ENCODE measurements at places on chromosomes 5 and 9.

DNA sequence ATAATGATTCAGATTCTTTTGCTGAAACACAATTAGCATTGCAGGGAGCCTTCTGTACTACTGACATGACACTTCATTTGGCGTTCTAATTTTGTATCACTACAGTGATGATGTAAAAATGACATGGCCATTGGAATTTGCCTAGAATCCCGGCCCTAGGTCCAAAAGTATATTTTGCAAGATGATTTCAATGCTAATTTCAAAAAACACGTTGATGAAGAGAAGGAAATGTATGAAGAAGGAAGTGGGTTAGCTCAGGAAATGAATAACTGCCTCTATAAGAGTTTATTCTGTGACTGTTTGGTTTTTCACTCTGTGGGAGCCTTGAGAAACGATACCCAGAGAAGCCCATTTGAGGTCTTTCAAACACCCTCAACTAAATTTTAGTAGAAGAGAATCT, 59.3 kb downstream of the OSTF1 start:
- no peaks in the 10 kb centered on the region for H3K4me1 ChIP-seq
- no peak for DNase-seq
- H3K27ac ChIP-seq: no peak overlapping the region

DNA sequence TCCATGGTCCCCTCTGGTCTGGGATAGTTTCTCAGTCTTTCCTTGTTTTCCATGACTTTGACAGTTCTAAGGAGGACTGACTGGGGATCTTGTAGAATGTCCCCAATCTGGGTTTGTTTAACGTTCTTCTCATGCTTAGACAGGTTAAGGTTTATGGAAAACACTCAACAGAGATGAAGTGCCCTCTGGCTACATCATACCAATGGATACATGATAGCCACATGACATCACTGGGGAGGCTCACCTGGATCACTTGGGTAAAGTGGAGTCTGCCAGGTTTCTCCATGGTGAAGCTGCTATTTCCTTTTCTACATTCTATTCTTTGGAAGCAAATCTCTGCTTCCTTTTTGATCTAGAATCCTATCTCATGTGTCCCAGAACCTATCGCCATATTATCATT, 23.8 kb upstream of the ALDH1B1 start:
- H3K27me3 ChIP-seq: no peaks in the 10 kb centered on the region
- no peak overlapping the region for H3K4me3 ChIP-seq
- H3K36me3 ChIP-seq: no peaks in the 10 kb centered on the region

DNA sequence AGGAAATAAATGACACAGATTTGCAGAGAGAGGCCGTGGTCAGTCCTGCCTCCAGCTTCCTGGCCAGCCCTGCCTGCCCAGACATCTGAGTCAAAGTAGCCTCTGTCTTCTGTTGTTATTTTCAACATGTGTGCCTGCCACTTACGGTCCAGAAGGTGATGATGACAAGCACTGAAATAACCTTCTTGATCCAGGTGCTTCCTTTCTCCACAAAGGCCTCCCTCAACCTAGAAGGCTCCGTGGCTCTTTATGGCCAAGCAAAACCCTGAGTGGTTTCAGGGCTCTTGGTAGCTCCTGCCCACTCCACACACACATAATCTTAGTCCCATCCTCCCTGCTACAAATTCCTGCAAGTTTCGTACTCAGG, 34.1 kb upstream of the SLC6A19 start:
- no peak overlapping the region for H3K4me3 ChIP-seq
- no peak overlapping the region for H3K27ac ChIP-seq
- H3K4me1 ChIP-seq: no peaks in the 10 kb centered on the region

DNA sequence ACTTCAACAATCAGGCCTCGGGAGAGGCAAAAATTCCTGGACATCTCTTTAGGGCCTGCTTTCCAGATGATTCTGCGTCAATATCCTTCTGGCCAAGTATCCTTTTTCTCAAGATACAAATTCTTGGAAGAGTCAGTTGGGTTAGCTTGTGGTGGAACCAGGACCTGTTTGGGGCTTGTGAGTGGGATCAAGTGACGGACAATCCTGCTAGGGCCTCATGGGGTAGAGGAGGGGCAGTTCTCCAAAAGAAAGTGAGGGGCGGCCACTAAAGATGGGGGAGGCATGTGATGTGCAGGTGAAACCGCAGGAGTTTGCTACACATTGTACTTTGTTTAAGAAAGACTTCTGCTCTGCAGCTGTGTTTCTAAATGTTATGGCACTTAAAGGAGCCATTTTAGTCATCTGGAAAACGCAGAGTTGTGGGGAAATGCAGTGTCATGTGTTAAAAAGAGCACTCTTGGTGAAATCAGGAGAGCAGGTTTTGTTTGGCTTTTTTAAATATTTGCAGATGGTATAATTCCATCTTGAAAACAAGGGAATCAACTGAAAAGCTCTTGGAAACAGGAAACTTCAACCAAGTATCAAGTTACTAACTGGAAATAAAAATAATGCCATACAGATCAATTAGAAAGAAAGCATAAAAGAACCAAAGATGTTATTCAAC, 27.4 kb upstream of the GSN start:
- DNase-seq: no peak
- H3K4me1 ChIP-seq: peaks cover 4% of the 10 kb centered on the region
- no peaks in the 10 kb centered on the region for H3K27me3 ChIP-seq
- H3K36me3 ChIP-seq: no peaks in the 10 kb centered on the region
- no peak overlapping the region for H3K27ac ChIP-seq

DNA sequence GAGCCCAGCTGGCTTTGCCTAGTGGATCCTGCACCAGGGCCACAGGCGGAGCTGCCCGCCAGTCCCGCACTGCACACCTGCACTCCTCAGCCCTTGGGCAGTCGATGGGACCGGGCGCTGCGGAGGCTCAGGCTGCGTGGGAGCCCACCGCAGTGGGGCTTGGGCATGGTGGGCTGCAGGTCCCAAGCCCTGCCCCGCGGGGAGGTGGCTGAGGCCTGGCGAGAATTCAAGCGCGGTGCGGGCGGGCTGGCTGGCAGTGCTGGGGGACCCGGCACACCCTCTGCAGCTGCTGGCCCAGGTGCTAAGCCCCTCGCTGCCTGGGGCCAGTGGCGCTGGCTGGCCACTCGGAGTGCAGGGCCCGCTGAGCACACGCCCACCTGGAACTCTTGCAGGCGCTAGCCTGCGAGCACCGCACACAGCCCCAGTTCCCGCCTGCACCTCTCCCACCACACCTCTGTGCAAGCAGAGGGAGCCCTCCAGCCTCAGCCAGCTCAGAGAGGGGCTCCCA, 125.7 kb upstream of the OTULINL start:
- no peak overlapping the region for H3K27ac ChIP-seq
- no peak overlapping the region for H3K4me3 ChIP-seq
- peaks cover 14% of the 10 kb centered on the region for H3K36me3 ChIP-seq
- no peak for DNase-seq

GRCh38 chr9:134335061-134335460, 8.8 kb downstream of the RXRA start:
- H3K27me3 ChIP-seq: no peaks in the 10 kb centered on the region
- H3K4me3 ChIP-seq: no peak overlapping the region
- H3K36me3 ChIP-seq: no peaks in the 10 kb centered on the region
- no peak overlapping the region for H3K27ac ChIP-seq
- peak; percentile 59 for DNase-seq

DNA sequence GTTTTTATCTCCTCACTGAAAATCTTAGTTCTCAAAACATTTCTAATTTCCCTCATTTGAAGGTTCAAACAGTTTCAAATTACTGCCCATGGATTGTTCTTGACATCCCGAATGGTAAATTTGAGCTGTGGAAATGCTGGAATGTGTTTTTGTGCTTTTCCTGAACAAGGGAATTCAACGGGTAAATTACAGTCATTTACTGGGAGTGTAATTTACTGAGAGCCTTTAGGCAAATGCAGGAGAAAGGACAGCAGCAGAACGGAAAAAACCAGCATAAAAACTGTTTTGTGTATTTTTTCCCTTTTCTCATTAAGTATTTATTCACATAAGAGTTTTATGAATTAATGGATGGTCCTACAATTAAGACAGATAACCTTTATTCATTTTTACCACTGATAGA, 139.2 kb downstream of the PBX3 start:
- no peak for DNase-seq
- no peaks in the 10 kb centered on the region for H3K27me3 ChIP-seq
- no peaks in the 10 kb centered on the region for H3K36me3 ChIP-seq
- H3K4me3 ChIP-seq: no peak overlapping the region
- H3K4me1 ChIP-seq: peaks cover 10% of the 10 kb centered on the region
- H3K27ac ChIP-seq: no peak overlapping the region

- DNase-seq: no peak
- H3K27me3 ChIP-seq: no peaks in the 10 kb centered on the region
- no peaks in the 10 kb centered on the region for H3K36me3 ChIP-seq
- no peak overlapping the region for H3K27ac ChIP-seq
- peaks cover 23% of the 10 kb centered on the region for H3K4me1 ChIP-seq
- no peak overlapping the region for H3K4me3 ChIP-seq
Measured at GRCh38 chr5:104456122-104456521, 893.5 kb upstream of the NUDT12 start.

GRCh38 chr9:89745601-89746376, 141.0 kb downstream of the GADD45G start:
- no peaks in the 10 kb centered on the region for H3K4me1 ChIP-seq
- no peak overlapping the region for H3K4me3 ChIP-seq
- H3K27ac ChIP-seq: no peak overlapping the region
- no peak for DNase-seq
- H3K27me3 ChIP-seq: peaks cover 66% of the 10 kb centered on the region

- H3K36me3 ChIP-seq: no peaks in the 10 kb centered on the region
- H3K27ac ChIP-seq: no peak overlapping the region
- no peak for DNase-seq
- no peak overlapping the region for H3K4me3 ChIP-seq
- H3K27me3 ChIP-seq: no peaks in the 10 kb centered on the region
Measured at GRCh38 chr9:105076729-105077128, 148.8 kb upstream of the ABCA1 start.

DNA sequence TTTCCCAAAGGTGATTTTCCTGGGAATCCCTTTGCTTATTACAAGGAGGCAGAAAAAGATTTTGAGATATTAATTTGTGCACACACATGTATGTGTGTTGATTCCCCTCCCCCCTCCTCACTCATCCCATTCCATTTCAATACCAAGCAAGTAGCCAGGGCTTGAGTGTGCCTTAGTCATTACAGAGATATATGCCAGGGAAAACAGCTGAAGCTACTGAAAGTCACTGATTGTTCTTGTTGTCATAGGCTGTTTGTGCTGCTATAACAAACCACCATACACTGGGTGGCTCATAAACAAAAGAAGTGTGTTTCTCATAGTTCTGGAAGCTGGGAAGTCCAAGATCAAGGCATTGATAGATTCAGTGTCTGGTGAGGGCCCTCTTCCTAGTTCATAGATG, 158.6 kb downstream of the BAAT start:
- H3K4me3 ChIP-seq: no peak overlapping the region
- H3K4me1 ChIP-seq: no peaks in the 10 kb centered on the region
- H3K27ac ChIP-seq: no peak overlapping the region
- H3K36me3 ChIP-seq: no peaks in the 10 kb centered on the region

DNA sequence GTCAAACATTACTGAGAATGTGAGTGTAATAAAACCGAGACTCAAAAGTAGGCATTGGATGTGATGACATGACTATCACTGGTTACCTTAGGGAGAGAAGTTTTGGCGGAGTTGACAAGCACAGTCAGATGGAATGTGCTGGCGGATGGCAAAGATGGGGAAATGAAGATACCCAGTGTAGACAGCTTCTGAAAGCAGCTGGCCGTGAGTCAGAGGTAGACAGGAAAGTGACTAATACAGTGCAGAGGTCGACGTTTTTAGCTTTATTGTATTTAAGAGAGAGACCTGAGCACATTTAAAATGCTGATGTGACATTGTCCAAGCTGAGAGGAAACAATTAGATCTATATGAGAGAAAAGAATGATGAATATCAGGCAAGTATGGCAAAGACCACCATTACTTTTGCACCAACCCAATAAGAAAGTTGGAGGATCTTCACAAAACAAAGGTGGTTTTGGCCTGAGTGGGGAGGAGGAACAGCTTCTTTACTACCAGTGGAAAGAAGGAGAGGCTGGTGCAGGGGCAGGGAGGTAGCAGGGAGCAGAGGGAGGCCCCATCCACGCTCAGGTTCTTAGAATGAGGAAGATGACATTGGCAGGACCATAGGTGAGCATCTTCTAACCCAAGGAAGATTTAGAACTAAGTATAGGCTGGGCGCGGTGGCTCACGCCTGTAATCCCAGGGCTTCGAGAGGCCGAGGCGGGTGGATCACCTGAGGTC, 36.7 kb upstream of the KCNIP1 start:
- no peak overlapping the region for H3K4me3 ChIP-seq
- peaks cover 14% of the 10 kb centered on the region for H3K4me1 ChIP-seq
- H3K36me3 ChIP-seq: no peaks in the 10 kb centered on the region
- no peaks in the 10 kb centered on the region for H3K27me3 ChIP-seq
- peak; percentile 87 for DNase-seq

GRCh38 chr5:14869233-14869632, 2.3 kb downstream of the ANKH start:
- no peak for DNase-seq
- no peak overlapping the region for H3K4me3 ChIP-seq
- no peaks in the 10 kb centered on the region for H3K36me3 ChIP-seq
- no peak overlapping the region for H3K27ac ChIP-seq

DNA sequence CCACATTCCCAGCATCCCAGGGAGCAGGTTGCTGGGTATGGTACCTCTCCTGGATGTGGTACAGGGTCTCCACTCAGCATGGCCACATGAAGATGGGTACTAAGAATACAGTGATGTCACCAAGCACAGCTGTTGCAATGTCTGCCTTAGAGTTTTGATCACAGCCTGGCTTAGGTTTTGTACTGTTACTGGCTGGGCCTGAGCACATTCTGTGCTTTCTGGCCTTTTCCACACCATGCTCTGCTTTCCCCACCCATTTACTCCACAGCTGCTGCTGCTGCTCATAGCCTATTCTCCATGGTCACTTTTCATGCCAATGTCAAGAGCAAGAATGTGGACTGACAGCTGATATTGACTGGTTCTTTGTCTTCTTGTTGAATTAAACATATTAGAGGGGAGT, 481.9 kb downstream of the ARHGEF28 start:
- no peaks in the 10 kb centered on the region for H3K27me3 ChIP-seq
- peaks cover 6% of the 10 kb centered on the region for H3K4me1 ChIP-seq
- no peak for DNase-seq
- no peak overlapping the region for H3K27ac ChIP-seq
- H3K36me3 ChIP-seq: no peaks in the 10 kb centered on the region

DNA sequence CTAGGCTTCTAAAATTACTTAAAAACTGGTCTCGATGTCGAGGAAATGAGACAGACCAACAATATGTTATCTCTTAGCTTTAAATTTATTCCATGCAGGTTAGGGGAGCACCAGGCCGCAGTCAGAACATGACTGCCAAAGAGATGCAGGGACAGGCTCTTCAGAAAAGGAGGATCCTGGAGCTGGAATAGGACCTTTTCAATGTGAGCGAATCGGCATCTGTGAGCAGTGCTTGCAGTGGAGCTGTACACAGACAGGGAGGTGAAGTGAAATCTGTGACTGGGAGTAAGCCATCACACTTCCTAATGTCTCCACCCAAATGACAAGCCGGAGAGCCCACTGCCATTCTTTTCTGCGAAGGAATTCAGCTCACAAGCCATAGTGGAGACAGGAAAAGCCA, 78.2 kb downstream of the EFNA5 start:
- 0 out of 2 replicates have a peak, but pooled peaks cover 7% of the 10 kb centered on the region for H3K36me3 ChIP-seq
- peak overlapping the region; percentile 18 for H3K27ac ChIP-seq
- no peak overlapping the region for H3K4me3 ChIP-seq

Measured in PC-9 (cell line).